Thyroid gland (tissue), 4 donors: ENCODE measurements at places on chromosomes 11 and 22.

GRCh38 chr11:78432058-78432515 lies 14.5 kb upstream of the GAB2 start:
- DNase-seq = peak; percentile 18

DNA sequence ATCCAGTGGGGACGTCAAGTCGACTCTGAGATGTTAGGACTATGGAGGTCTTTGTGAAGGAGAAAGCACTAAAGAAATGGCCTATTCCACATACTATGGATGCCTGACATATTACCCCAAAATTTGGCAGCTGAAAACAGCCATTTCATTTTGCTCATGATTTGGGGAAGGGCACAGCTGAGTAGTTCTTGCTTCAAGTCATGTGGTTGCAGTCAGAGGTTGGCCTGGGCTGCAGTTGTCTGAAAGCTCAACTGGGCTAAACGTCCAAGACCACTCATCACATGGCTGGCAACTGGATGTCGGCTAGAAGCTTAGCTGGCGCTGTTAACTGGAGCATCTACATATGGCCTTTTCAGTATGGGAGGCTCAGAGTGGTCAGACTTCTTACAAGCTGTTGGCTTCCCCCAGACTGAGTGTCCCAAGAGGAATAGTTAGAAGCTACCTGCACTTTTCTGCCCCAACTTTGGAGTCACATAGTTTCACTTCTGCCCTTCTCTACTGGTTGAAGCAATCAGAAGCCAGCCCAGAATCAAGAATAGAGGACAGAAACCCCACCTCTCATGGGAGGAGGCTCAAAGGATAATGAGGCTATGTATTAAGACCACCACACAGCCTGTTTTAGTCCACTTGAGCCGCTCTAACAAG lies 14.1 kb downstream of the SLC35C1 start:
- no peak for DNase-seq

DNA sequence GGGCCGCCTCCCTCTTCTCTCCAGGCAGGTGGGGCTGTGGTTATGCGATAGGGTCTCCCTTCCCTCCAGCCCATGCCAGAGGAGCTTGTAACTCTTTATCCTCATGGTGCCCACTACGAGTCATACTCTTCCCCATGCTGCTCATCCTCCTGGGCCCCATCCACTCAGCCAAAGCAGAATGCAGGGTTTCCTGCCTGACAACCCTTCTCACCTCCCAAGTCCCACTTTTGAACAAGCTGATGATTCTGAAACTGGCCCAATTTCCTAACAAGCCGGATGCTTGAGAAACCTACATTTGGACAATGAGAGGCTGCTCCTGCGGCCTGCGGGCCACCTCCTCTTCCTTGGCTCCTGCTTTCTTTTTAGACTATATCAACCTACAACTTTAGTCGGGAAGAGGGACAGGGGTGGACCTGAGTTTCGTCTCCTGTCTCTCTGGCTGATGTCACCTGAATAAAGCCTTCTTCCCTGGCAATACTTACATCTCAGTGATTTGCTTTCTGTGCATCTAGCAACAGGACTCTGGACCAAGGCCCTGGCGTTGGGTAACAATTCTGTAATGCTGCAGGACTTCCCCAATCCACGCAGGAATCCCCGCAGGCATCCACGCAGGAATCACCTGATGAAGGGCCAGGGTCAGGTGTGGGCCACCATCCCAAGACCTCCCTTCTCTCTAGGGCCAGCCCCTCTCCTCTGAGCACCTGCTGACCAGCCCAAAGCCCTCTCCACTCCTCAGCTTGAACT lies 1.5 kb upstream of the NDUFS8 start:
- DNase-seq = no peak

DNA sequence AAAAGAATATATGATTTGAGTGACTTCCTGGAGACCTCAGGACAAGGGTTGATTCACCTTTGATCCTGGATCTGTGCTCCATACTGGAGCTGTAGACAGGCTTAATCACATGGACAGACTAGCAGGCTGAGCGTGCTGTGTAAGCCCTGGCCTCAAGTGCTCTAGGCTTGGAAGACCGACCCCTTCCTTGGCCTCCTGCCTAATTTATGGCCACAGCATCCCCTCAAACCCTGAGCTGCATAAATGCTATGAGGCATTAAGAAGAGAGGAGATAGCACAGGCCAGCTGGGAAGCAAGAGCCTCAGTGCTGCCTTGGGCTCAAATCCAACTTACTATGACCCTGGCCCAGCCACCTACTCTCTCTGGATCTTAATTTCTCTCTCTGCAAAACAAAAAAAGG lies 385.1 kb downstream of the BUD13 start:
- no peak for DNase-seq

- no peak for DNase-seq
Observed at GRCh38 chr11:130816546-130817329, 99.5 kb downstream of the SNX19 start.

DNA sequence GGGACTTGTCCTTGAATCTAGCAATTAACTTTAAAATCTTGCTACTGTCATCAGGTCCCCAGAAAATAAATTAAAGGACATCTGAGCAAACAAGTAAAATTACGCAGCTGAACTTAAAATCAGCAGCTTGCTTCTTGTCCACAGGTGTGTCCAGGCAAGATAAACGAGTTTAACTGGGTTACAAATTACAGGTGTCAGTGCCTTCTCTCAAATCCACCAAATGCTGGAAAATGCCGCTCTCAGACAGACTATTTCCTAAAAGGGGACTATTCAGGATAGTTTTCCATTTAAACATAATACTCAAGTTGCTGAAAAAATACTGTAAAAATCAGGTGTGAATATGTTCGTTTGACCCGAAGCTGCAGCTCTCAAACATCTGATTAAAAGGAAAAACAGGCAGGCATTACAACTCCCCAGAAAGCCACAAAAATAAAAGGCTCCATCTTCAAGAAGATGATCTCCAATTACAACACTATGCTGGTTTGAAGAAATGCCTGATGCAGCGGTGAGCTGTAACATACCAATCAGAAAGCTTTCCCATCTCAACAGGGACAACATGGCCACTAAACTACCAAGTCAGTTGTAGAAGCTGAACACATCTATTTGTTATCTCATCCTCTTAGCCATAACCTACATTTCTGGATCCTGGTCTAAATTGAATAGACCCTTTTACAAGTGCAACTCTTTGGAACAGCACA lies 82.1 kb downstream of the CADM1 start:
- DNase-seq = no peak

- no peak for DNase-seq
Observed at GRCh38 chr11:118606157-118606843, 1.1 kb upstream of the PHLDB1 start.

DNA sequence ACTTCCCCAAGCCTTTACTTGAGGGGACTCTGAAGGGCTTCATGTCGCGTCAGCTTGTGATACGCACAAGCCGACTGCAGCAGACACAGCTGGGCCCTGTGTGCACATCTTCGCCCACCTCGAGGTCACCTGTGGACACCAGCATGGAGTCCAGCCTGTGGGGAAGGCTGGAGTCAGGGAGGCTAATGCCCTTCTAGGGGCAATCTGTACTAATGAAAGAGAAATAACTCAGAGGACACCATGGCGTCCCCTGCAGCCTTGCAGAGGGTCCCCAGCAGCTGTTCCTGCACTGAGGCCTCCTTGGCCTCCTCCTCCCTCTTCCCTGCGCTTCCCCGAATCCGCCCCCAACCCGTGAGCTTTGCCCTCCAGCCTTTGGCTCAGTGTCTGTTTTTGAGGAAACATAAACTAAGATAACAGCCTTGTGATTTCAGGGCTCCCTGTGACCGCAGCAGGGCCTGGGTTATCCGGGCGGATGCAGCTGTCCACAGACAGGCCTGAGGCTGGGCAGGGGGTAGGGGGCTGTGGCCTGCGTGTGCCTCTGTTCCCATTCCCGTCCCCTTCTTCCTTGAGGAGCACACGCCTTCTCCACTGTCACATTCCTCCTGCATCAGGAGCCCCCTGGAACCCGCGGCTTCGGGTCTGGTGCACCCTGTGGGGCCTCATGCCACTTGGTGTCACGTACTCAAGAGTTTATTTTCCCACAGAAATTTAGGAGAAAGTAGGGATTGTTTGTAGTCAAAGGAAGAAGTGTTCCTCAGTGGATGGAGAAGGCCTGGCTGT lies 25.0 kb downstream of the KRTAP5-5 start:
- no peak for DNase-seq

- DNase-seq = peak; percentile 16
Observed at GRCh38 chr11:2806351-2807024, 79.1 kb downstream of the CDKN1C start.

DNA sequence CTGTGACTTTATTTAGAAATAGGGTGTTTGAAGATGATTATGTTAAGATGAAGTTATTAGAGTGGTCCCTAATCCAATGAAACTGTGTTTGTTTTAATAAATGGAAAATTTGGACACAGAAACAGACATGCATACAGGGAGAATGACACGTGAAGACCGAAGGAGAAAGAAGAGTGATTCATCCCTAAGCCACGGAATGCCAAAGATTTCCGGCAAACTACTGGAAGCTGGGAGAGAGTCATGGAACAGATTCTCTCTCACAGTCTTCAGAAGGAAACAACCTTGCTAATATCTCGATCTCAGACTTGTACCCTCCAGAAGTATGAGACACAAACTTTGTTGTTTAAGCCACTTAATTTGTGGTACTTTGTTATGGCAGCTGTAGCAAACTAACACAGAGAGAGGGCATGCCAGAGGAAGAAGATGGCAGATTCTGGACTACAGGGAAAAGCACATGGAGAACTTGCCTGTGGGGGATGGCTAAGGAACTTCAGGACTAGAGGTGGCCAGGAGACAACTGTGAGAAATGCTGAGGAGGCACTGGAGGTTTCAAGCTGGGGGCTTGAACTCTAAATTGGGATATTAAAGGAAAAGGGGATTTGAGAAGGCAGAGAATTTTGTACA lies 733.5 kb upstream of the CCDC90B start:
- DNase-seq = no peak

DNA sequence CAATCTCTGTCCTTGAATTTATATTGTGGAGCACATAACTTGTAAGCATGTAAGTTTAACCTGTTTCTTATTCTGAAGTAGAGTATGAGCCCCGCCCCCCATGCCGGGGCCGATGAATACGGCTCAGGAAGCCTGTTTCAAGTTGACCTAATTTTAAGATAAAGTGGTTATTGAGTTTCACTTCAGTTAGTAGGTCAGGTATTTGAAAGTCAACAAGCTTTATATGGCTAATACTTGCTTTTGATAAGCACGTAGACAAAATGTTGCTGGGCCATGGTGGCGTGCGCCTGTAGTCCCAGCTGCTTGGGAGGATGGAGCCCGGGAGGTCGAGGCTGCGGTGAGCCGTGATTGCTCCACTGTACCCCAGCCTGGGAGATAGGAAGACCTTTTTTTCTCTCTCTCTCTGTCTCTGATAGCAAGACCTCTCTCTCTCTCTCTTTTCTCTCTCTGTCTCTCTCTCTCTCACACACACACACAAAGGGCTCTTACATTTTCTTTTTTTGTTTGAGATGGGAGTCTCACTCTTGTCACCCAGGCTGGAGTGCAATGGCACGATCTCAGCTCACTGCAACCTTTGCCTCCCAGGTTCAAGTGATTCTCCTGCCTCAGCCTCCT lies 14.4 kb downstream of the YWHAH start:
- DNase-seq = no peak

GRCh38 chr11:19674836-19675235 lies 37.8 kb upstream of the NAV2 start:
- no peak for DNase-seq

DNA sequence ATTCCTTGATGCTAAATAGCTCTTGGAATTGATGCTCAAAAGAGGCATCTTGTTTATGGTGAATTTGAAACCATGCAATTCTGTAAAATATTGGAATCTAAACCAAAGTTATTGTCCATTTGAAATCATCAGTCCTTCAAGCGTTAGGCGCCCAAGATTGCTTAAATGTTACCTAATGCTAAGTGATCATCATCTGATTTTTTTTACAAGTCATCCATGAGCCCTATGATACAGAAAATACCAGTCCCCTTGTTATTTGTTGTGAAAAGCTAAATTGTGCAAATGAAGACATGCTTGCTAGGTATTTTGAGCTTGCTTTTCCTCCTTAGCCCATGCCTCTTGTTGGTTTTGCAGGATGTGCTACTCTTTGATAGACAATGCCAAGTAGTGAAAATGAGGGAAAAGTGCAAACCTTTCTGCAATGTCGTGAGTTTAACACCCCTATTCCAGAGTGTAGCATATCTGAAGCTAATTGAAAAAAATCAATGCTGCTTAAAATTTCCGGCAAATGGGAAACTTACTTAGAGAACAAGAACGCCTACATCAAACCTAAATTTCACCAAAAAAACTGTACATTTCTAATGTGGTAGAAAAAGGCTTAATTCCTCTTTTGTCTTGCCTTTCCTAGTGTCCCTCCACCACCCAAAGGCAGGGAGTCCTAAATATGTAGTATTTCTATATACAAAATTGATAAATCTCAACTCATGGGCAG lies 1.9 kb downstream of the GRK3 start:
- DNase-seq = no peak

DNA sequence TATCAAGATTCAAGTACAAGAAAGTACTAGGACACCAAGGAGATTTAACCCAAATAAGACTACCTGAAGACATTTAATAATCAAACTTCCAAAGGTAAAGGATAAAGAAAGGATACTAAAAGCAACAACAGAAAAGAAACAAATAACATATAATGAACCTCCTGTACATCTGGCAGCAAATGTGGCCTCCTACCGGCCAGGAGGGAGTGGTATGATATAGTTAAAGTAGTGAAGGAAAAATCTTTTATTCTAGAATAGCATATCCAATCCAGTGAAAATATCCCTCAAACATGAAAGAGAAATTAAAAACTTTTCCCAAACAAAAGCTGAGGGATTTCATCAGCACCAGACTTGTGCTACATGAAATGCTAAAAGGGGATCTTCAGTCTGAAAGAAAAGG lies 104.7 kb upstream of the GUCY1A2 start:
- DNase-seq = no peak

DNA sequence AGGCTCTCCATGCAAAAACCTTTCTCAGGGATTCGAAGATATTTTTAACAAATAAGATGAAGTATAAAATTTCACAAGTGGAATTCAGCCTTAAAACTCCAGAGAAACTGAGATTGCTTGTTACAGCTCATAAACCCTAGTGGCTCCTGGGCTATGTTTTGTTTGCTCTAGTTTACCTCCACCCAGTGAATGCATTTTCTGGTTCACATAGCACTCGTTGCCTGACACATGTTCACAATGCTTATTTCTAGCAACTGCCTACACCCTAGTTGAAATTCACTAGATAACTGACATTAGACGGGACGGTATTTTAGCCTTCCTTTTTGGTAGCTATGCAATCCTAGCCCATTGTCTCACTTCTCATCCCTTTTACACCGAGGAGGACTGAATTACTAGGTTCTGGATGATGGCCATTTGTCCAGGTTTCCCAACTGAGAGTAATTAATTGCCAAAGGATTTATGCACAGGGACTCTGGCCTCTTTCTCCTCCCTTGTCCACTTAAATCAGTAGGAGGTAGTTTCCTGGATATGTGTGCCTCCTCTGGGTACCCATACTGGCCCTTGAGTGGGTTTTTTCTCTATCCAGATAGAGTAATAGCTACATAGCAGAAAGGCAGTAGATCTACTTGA lies 951.6 kb downstream of the DLG2 start:
- no peak for DNase-seq

- no peak for DNase-seq
Observed at GRCh38 chr11:60771146-60771545, 14.0 kb upstream of the MS4A10 start.

GRCh38 chr11:76604081-76604625 lies 66.4 kb downstream of the LRRC32 start:
- DNase-seq = no peak
